ENCODE measurements at places on chromosomes 1 and 21.

- no peak for DNase-seq
Observed at GRCh38 chr1:187313115-187313514, 484.4 kb downstream of the PLA2G4A start.

- DNase-seq = no peak
Observed at GRCh38 chr1:24118410-24119242, 6.7 kb upstream of the MYOM3 start.

- peak; percentile 42 for DNase-seq
Observed at GRCh38 chr1:56901716-56902115, 47.1 kb downstream of the C8A start.

GRCh38 chr1:3436901-3437300 lies 17.6 kb upstream of the ARHGEF16 start:
- DNase-seq = no peak

DNA sequence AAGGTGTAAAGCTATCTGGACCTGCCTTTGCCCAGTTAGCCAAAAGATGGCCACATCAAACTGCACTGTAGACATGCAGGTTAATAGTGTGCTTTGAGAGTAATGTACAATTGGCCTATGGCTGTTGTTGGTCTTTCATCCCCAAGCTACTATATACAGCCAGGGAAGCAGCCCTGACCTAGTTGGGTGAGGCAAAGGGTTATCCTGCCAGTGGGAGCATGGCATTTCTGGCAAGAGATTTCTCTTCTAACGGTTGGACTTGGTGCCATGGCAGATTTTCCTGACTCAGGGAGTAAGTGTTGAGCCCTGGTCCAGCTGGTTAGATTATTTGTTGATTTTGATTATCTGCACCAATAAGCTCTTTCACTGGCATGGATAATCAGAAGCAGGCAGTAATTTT lies 119.8 kb downstream of the SDCCAG8 start:
- no peak for DNase-seq

DNA sequence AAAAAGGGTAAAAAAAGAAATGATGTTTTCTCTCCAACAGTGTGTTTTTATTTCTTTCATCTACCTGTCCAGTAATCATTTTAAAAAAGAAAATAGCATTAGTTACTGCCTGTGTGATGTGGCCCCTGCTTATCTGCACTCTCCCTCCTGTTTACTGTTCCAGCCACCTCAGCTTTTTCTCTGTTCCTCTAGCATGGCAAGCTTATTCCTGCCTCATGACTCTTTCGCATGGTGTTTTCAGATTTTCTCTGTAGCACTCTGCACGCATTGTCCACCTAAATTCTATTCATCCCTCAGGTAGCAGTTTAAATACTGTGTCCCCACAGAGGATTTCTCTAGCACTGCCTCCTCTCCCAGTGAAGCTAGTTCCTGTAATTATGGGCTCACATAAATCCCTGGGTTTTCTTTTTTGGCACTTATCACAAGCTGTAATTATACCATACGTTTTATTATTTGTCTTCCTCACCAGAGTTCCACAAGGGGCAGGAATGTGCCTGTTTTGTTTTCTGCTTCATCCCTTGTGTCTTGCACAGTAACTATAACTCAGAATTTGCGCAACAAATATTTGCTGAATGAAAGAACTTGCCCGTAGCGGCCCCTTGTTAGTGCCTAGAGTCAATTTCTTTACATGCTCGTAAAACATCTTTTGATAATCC lies 51.4 kb upstream of the LRIG2 start:
- DNase-seq = peak; percentile 13

DNA sequence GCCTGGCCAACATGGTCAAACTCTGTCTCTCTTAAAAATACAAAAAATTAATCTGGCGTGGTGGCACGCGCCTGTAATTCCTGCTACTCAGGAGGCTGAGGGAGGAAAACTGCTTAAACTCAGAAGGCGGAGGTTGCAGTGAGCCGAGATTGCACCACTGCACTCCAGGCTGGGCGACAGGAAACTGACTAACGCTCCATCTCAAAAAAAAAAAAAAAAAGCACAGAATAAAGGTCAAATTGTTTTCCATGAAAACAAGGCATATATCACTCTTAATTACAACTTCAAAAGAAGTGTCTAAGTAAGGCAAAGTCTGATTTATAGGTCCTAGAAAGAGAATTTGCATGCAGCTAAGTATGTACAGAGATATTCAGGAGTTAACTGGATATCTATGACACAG lies 25.6 kb downstream of the EYA3 start:
- peak; percentile 22 for DNase-seq

GRCh38 chr21:24890021-24890420 lies 717.3 kb downstream of the MRPL39 start:
- no peak for DNase-seq

GRCh38 chr21:43295066-43295958 lies 126.5 kb downstream of the CRYAA start:
- DNase-seq = no peak

DNA sequence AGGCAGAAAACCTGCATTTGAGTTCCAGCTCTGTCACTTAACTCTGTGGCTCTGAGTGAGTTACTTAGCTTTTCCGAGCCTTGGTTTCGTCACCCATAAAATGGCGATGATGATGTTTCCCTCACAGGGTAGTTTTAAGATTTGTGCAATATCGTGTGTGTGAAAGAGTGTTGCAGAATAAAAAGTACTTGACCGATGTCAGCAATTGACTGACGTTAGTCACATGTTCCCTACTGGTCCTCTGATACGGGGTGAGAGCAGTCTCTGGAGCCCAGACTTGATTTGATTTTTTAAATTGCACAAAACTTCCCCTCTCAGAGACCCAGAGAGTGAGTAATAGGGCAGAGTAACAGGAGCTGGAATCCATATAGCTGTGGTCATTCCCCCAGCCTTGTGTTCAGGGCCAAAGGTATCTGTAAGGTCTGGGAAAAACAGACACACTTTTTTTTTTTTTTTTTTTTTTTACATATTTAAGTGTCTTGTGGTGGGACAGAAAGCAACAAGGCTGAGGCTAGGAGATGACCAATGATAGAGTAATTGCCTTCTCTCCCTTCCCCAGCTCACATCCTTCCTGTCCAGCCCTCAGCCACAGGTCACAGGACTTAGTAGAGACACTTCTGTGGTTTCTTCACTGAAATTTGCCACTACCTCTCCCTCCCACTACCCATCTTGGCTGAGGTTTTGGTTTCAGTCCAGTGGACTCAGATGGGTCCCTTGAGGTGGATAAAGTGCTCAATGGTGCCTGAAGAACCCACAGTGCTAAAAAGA lies 2.0 kb downstream of the FCER1G start:
- peak; percentile 79 for DNase-seq

DNA sequence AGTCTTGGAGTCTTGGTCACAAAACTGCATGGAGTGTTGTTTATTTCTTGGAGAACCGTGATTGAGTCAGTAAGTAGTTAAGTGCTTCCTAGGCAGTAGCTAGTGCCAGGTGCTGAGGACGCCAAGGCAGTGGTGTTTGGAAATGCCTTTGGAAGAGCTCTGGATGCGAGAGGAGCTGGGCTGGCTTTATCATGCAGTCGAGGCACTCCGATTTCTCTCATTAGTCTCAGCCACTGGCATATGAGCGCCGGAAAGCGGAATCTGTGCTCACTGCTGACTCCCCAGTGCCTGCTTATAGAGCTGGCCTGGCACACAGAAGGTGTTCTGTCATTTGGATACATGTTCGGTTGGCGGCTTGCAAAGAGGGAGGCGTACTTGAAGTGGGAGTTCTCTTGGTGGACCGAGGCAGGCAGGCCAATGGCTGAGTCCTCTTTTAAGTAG lies 3.6 kb downstream of the TENT5C start:
- DNase-seq = no peak

DNA sequence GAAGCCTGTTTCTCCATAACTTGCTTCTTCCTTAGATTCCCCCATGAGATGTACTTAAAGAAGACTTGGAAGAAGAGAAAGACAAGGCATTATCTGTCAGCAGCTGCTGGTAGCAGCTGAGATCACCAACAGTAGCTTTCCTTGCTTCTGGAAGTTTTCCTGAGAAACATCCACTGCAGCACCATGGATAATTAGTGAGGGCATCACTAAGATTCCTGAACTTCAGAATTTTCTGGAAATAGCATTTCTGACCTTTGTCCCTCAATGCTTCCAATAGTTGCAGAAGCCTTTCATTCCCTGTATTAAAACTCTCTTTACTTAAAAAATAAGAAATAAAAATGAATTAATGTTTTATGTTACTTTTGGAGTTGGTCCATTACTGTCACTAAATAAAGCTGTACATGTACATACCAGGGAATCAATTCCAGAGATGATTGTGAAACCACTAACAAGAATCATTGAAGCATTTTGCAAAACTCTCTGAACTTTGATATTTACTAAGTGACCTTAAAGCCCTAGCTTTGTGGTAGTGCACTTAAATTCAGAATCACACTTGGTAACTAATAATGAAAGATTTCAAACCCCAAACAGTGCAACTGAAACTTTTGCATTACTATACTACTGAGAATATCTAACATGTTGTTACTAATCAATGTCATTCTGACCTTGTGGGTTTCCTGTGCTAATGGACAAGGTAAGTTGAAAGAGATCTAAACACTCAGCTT lies at the start of gene CFHR4:
TSS of gene CFHR4 (plus strand) at position 538 of the 725 bp plus-strand sequence. CDS start at position 637, 99 bp downstream.
- DNase-seq = no peak

DNA sequence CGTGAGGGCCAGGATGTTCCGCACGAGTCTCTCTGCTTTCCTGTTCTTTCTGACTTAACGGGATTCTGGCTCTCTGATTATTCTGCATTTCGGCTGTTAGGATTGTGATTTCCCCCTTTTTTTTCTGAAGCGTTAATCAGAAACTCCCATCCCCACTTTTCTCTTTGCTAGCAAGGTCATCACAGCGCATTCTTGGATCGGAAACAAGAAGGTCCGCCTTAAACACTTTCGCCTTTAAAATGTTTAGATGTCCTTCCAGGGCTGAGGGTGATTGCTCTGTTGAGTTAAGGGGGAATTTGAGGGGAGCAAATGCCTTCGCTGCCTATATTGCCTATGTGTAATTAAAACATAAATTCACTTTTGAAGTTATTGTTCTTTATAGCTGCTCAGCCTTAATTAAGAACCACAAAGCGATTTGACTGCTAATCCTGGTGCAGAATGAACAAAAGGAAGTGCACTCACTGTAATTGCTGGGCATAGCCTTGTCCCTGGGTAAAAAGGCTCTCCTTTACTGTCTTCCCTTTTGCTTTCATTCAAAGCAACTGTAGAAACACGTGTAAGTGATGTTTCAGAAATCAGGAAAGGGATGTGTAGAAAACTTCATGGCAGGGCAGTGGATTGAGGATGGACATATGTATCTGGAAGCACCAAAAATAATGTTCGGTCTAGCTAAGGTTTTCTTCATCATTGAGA lies 1.2 kb downstream of the LAMC1 start:
- DNase-seq = no peak

GRCh38 chr1:113747376-113747775 lies 11.9 kb downstream of the PHTF1 start:
- DNase-seq = peak; percentile 57

- DNase-seq = no peak
Observed at GRCh38 chr1:118753976-118754375, 234.2 kb downstream of the TBX15 start.

DNA sequence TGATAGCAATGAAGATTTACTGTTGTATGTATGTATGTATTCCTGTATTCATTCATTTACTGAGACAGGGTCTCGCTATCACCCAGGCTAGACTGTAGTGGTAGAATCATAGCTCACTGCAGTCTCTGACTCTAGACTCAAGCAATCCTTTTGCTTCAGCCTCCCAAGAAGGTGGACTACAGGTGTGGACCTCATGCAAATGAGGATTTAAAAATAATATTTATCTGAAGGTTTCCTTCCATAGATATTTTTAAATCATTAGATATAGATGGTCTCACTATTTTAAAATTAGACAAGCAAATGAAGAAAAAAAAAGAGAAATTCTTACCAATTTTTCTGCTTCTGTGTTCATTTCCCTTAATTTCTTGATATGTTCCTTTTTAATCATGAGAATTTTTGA lies 27.0 kb downstream of the MIXL1 start:
- DNase-seq = no peak

- DNase-seq = peak; percentile 44
Observed at GRCh38 chr1:94993931-94994645, 67.2 kb upstream of the CNN3 start.

- no peak for DNase-seq
Observed at GRCh38 chr1:226995365-226996332, 55.6 kb downstream of the COQ8A start.

DNA sequence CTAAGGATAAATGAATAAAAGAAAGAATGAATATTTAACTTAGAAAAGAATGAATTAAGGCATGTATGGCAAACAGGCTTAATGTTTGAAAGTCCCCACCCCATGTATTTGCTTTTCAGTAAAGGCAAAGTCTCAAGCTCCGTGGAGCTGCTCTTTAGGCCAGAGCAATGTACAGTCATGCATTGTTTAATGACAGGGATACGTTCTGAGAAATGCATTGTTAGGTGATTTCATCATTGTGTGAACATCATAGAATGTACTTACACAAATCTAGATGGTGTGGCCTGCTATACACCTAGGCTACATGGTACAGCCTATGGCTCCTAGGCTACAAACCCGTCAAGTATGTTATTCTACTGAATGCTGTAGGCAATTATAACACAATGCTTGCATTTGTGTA lies 51.6 kb upstream of the SPATA6 start:
- no peak for DNase-seq

DNA sequence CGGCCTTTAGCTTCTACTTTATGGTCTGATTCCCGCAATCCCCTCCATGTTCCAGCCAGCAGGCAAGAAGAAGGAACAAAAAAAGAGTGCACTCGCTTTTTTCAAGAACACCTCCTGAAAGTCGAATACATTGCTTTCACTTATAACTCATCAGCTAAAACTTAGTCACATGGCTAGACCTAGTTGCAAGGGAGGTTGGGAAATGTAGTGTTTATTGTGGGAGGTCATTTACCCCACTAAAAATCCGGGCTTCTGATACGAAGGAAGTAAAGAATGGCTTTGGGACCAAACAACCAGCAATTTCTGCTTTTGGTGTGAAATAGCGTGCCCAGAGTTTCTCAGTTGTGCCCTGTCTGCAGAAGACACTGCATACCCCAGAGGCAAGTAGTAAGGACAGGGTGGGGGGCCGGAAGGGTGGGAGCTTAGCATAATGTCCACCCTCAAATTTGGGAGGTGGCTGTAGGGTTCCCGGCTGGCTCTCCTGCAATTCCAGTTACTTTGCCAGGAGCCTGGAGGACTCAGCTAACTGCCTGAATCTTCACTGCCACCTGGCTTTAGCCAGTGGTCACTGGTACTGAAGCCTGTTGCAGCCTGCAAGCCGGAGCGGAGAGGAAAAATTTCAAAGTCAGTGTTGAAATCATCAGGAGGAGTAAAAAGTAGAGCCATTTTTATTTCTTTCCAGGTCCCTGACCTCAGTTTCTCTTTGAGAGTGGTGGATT lies 57.7 kb upstream of the F3 start:
- DNase-seq = no peak
